Stimulated activated CD8-positive, alpha-beta memory T cell treated with anti-CD3 and anti-CD28 coated beads, Interleukin-4, amount 100 ng/mL, for 4 hours (primary cell): ENCODE measurements at places on chromosomes 5 and 9.

DNA sequence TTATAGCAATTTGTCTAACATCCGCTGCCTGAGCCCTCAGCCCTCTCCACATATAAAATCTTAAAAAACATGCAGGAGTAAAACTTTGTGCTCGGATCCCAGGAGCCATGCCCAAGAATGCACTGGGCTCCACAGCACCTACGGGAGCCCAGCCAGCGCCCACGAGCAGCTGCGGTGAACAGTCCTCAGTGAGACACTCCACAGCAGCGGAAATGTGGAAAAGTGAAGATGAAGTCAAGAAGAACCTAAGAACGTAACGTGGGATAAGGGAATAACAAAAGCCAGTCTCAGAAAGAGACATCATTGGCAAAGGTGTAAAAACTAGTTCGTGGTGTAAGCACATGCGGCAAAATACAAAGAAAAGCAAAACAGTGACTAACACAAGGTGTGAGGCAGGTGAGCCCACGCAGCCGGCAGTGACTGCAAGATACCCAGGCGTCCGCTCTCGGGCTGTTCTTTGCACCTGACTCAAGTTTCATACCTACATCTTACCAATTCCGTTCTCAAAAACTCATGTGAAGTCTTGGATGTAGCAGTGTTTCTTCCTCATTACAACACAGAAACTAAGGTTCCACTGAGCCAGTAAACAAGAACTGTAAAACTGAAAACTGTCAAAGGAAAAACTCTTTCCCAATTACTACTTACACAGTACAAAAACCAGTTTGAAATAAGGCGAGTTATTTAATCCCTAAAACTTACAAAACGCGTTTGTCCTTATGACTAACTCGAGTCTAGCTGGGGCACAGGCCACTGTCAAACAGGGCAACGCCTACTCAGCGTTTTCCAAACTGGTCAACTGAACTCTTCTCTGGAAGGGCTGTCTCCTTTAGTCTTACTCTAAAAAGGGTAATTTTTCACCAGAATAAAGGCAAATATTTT is 1.7 kb downstream of the CAMSAP1 start:
- DNase-seq = peak; percentile 42

DNA sequence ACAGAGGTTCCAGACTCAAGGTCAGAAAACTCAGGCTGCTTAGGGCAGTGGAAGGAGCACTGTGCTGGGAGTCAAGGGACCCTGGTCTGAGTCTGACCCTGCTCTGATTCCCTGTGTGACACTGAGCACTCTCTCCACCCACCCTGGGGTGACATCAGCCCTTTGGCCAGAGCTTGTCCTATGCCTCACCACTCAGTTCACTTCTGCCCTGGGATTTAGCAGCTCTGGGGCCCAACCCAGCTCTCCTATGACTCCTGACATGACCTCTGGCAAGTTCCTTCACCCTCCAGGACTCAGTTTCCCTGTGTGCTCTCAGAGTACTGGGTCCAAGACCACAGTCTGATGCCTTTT is 63.9 kb downstream of the FAM114A2 start:
- no peak for DNase-seq

- DNase-seq = no peak
Measured at GRCh38 chr5:150746-151145, 40.5 kb upstream of the LRRC14B start.

- DNase-seq = no peak
Measured at GRCh38 chr9:91760906-91761305, 189.1 kb downstream of the ROR2 start.

GRCh38 chr9:114746591-114747346 is 59.1 kb downstream of the TNFSF15 start:
- no peak for DNase-seq

DNA sequence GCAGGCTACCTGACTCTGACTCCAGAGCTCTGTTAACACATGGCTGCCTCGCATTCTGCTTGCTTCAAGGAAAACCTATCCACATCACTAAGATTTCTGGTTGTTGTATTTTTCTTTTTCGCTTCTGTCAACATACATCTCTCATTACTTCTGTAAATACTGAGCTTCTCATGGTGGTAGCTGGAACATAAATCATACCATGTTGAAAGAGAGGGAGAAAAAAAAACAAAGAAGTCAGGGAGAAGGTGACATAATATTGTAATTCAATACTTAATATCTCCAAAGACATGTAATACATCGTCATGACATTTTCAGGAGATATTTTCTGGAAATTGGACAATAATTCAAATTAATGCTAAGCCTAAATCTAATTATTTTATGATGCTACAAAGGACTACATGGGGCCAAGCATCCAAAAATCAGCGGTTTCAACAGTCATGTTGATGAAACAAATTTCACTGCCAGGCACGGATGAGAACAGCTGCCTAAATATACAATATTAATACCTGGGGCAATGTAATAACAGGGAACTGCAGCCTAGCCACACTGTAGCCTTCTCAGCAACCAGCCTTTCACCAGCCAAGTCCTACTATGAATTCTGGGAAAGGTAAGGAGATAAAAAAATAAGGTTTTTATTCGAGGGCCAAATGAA is 332.0 kb downstream of the TRIM32 start:
- no peak for DNase-seq

GRCh38 chr9:96363175-96363967 is 20.1 kb downstream of the SLC35D2 start:
- DNase-seq = no peak

DNA sequence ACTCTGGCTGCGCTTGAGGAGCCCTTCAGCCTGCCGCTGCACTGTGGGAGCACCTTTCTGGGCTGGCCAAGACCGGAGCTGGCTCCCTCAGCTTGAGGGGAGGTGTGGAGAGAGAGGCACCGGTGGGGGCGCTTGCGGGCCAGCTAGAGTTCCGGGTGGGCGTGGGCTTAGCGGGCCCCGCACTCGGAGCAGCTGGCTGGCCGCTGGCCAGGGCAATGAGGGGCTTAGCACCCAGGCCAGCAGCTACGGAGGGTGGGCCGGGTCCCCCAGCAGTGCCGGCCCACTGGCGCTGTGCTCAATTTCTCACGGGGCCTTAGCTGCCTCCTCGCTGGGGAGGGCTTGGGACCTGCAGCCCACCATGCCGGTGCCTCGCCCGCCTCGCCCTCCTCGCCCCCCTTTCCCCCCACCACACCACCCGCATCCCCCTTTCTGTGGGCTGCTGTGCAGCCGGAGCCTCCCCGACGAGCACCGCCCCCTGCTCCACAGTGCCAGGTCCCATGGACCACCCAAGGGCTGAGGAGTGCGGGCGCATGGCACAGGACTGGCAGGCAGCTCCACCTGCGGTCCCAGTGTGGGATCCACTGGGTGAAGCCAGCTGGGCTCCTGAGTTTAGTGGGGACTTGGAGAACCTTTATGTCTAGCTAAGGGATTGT is 954.5 kb downstream of the DTWD2 start:
- no peak for DNase-seq

- DNase-seq = no peak
Measured at GRCh38 chr5:179251276-179251969, 93.8 kb downstream of the ADAMTS2 start.

DNA sequence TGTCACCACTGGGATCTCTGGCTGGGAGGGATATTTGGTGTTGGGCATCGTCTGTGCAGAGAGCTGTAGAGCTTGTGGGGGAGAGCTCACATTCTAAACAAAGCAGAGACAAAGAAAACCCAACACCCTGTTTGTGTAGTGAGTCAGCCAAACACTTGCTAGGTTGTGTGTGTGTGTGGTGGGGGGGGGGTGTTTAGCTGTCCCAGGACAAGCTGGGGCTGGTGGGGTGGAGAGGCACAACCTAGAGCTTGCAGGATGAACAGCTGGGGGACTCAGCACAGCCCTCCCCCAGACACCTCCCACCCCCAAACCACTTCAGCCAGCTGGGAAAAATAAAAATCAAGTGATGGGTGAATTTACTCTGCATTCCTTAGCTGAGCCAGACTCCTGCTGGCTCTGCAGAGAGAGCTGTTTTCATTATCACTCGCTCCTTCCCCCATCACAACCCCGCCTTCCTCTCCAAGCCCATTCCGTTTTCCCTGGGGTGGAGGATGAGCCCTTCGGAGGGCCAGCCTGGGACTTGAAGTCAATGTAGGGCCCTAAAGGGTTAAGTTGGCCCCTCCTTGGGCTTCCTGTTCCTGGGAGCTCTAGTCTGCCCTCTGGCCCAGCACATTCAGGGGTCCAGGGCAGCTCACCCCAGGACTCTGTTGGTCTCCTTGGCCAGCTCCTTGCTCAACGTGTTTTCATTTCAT is 2.6 kb downstream of the OLFML2A start:
- no peak for DNase-seq

DNA sequence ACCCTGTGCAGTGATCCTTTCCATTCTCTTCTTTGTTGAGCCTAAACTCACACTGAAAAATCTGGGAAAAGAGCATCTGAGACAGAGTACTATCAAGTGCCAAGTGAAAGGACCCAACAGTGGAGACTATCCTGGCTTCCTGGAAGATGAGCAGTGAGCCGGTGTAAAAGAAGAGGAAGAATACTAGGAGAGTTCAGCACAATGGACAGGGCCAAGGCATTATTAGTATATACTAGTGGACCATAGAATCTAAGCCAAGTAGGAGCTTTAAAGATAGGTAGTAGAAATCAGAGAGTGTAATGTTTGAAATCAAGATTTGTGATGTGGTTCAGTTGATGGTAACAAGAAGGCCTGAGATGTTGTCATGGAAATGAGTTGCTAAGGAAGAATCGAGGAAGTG is 140.8 kb downstream of the CAMK4 start:
- DNase-seq = no peak

GRCh38 chr9:126524353-126525077 is 89.2 kb upstream of the LMX1B start:
- no peak for DNase-seq

- no peak for DNase-seq
Measured at GRCh38 chr5:74633695-74634094, 6.8 kb downstream of the ENC1 start.

- DNase-seq = no peak
Measured at GRCh38 chr5:159337016-159337955, 7.0 kb upstream of the IL12B start.

DNA sequence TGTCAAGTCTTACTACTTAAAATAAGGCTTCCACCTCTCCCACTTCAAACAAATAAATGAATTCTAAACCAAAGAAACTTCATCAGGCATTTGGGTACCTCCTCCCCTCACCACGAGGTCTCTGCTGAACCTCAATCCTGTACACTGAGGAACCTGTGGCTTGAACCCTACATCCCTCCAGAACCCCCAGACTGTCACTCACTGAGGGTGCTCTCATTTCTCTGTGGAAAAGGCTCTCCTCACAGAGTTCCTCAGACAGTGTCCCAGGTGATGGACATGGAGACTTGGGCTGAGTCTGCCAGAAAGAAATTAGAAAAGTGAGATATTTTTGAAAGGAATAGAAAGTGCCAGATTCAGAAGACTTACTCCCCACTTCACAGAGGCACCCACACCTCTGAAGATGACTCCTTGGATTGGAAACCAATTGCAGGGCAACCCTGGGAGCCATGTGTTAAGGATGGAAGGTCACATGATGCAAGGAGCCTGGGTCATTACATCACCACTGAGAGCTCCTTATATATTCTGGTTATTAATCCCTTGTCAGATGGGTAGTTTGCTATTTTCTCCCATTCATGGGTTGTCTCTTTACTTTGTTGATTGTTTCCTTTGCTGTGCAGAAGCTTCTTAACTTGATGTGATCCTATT is 19.8 kb downstream of the MLANA start:
- no peak for DNase-seq

DNA sequence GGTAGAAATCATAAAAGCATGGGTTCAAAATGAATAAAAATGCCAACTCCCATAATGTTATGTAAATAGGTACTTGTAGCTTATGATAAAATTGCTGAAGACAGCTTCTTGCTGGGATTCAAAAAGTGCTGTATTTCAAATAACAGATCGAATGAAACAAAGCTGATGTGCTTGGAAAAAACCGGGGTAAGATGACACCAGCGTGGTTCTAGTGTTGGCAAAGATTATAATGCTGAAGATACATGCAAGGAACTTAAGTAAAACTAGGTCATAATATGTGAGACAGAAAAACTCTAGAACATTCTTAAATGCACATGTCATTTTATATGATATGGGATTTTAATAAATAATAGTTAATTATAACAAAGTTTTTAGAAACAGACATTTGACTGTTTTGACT is 44.4 kb upstream of the APC start:
- DNase-seq = no peak

DNA sequence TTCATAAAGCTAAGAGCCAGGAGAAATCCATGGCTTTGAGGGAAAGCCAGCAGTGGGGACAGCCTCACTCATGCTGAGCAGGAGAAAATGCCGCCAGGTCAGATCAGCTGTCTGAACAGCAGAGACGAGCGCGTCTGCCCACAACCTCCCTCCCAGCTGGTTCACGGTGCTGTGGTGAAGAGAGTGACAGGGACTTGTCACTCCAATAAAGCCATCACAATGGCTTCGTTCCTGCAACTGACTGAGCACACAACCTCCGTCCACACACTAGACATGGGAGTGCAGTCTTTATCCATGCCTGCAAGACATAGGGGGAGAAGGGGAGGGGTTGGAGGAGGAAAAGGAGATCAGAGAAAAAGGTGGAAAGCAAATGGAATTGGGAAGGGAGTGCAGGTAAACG is 206.9 kb downstream of the GABBR2 start:
- DNase-seq = no peak

GRCh38 chr9:72203205-72203803 is 54.1 kb downstream of the GDA start:
- DNase-seq = no peak

- no peak for DNase-seq
Measured at GRCh38 chr5:40681363-40682153, 1.8 kb downstream of the PTGER4 start.

GRCh38 chr9:98770717-98771116 is 25.6 kb downstream of the ANKS6 start:
- DNase-seq = no peak

GRCh38 chr5:175895686-175896102 is 24.3 kb downstream of the CPLX2 start:
- no peak for DNase-seq

DNA sequence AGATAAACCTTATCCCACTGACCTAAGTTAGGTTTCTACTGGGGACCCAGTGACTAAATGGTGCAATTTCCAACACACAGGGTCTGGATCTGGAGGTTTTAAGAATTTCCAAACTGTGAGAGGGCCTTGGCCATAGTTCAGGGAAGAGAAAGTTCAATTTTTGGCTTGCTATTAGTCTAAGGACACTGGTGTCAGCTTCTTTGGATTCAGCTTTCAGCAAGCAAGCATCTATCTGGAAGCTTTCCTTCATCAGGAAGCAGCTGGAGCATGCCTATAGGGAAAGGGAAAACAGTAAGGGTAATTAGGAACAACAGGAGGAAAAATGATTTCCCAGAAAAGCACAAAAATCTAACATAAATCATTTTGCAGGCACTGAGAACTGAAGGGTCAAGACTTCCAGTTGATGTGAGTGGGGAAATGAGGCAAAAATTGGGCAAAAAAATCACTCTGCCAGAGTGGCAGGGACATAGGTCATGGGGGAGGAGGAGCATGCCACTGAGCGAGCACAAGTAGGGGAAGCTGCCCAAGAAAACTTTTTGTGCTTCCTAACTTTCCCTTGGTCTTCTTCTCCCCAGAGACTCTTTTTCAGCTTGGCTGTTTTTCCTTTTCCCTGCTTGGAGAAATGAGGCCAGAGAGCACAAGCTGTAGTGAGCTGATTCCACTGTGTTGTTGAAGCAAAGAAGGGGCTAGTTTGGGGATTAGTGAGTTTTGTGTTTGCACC is 299.6 kb downstream of the FGF10 start:
- DNase-seq = no peak

- DNase-seq = no peak
Measured at GRCh38 chr5:134509308-134510040, 16.0 kb upstream of the JADE2 start.

GRCh38 chr9:72509635-72510034 is 11.8 kb upstream of the TMC1 start:
- DNase-seq = no peak

GRCh38 chr5:81855591-81855990 is 104.7 kb upstream of the SSBP2 start:
- DNase-seq = no peak
